Stimulated activated CD4-positive, alpha-beta T cell treated with anti-CD3 and anti-CD28 coated beads, TNF-alpha, amount 100 ng/mL, for 1 hour (primary cell): ENCODE measurements at places on chromosomes 2 and 18.

- DNase-seq: no peak
Measured at GRCh38 chr2:88351249-88351601, 101.3 kb downstream of the FOXI3 start.

- no peak for DNase-seq
Measured at GRCh38 chr18:39825485-39826150, 2129.4 kb upstream of the PIK3C3 start.

GRCh38 chr2:18282026-18282425 lies 278.4 kb downstream of the RDH14 start:
- DNase-seq: no peak

DNA sequence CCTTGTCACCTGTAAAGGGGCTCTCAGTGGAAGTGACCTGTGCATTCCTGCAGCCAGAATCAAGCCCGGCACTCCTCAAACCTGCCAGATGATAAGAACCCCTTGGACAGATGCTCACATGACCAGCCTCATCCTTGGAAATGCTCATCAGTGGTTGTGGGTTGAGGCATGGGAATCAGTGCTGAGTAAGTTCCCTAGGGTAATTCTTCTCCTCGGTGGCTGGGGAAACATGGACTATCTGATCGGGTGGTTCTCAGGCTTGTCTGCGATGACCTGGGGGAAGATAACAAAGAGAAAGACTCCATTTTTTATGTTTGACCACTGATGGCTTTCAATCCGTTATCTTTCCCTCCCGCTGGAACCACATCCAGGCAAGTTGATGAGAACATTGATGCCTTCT lies 84.0 kb downstream of the SPP2 start:
- DNase-seq: no peak

DNA sequence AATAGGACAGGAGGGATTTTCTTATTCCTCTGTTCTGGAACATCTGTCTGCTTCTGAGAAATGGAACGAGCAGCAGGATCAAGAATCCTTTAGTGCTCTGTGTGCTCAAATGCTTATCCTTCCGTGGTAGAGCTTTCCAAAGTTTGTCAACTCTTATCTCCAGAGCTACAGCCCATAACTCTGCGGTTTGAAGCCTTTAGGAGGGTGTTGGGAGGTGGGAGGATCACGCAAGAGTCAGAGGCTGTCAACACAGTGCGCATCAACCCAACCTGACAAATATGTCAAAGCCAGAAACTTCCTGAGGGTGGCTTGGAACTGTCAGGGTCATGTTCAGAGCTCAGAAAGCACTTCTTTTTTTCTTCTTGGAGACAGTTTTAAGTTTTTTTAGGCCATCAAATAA lies 95.9 kb downstream of the CRIM1 start:
- DNase-seq: no peak

DNA sequence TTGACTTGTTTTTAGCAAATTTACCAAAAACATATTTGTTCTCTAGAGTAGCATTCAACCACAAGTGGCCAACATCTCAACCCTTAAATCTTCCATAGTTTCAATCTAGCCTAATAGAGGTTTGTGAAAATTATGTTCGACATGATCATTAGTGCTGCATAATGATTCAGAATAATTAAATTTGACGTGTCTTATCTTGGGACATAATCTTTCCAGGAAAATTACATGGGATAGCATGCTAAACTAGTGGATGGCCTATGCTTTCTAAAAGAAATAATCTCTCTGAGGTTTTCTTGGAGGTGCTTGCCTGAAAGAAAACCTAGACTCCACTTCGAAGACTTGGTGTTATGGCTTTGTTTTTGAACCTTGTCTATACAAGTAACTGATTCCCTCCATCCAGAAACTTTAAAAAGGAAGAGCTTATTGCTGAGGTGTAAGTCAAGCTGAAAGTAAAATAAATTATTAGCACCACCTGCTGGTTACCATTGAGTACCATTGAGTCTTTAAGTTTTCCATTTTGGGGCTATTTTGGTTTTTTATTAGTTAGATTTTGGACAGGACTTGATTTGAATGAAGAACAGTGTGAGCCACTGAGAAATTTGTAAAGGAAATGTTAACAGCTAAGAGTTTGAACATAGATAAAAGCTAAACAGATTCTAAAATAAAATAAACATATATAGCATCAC lies 32.7 kb downstream of the COX7A2L start:
- DNase-seq: no peak

- no peak for DNase-seq
Measured at GRCh38 chr2:199902486-199903110, 8.5 kb upstream of the C2orf69 start.

GRCh38 chr18:9329471-9329870 lies 5.1 kb upstream of the TWSG1 start:
- no peak for DNase-seq

DNA sequence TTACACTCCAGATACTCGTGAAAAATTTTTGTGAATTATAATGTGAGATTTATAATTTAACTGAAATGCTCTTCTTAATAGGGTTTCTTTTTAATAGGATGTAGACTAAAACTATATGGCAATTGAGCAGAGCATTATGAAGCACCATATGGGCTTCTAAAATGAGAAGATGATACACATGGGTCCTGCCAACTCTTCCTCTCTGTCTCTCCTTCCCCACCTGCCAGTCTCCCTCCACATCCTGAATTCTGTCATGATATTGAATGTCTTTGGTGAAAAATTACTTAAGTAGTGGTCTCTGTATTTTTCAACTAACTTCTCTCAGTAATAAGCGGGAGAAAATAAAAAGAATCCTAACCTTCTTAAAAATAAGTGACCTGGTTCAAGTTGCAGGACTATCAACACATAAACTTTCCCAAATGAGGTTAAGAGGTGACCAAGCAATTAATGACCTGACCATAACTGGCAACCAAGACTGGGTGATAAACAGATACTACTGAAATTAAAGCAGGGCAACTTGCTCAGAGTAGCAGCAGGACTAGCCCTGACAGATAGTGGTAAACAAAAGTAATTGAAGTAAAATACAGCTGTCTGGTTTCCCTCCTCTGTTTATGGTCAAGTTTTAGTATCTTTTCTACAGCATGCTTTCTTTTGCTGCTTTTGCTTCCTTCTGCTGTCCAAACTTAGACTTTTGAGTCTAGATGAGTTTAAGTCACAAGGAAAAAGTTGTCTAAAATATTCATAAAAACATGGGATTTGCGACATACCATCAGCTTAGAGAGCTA lies 117.1 kb upstream of the PDE1A start:
- no peak for DNase-seq
